ENCODE measurements at places on chromosomes 6 and 20.

DNA sequence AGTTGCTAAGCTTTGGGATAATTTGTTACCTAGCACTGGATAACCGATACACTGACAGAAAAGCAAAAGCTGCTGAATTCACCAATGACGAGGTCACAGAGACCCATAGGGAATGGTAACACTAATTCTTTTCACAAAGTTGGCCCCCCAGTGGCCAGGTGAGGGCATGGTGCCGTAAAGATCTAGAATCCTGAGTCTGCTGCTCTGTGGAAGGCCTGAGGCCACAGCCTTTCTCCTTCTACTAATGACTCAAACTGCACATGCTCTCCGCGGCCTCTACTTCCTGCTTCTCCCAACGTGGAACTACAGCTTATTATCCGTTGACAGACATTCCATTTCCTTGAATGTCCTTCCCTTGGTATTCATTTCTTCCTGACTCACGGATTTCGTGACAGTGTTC, 127.1 kb downstream of the OPRM1 start:
- no peak overlapping the region for H3K4me3 ChIP-seq
- H3K4me1 ChIP-seq = no peaks in the 10 kb centered on the region
- DNase-seq = no peak
- H3K27me3 ChIP-seq = no peaks in the 10 kb centered on the region
- H3K36me3 ChIP-seq = no peaks in the 10 kb centered on the region

GRCh38 chr6:37459981-37460800, 27.2 kb downstream of the CMTR1 start:
- H3K4me3 ChIP-seq = no peak overlapping the region
- H3K27me3 ChIP-seq = no peaks in the 10 kb centered on the region
- peak; percentile 79 for DNase-seq
- no peaks in the 10 kb centered on the region for H3K4me1 ChIP-seq
- no peak overlapping the region for H3K27ac ChIP-seq

GRCh38 chr6:159908535-159908934, 17.7 kb downstream of the MAS1 start:
- no peaks in the 10 kb centered on the region for H3K4me1 ChIP-seq
- no peak for DNase-seq
- no peaks in the 10 kb centered on the region for H3K36me3 ChIP-seq
- H3K4me3 ChIP-seq = no peak overlapping the region
- no peak overlapping the region for H3K27ac ChIP-seq
- no peaks in the 10 kb centered on the region for H3K27me3 ChIP-seq

DNA sequence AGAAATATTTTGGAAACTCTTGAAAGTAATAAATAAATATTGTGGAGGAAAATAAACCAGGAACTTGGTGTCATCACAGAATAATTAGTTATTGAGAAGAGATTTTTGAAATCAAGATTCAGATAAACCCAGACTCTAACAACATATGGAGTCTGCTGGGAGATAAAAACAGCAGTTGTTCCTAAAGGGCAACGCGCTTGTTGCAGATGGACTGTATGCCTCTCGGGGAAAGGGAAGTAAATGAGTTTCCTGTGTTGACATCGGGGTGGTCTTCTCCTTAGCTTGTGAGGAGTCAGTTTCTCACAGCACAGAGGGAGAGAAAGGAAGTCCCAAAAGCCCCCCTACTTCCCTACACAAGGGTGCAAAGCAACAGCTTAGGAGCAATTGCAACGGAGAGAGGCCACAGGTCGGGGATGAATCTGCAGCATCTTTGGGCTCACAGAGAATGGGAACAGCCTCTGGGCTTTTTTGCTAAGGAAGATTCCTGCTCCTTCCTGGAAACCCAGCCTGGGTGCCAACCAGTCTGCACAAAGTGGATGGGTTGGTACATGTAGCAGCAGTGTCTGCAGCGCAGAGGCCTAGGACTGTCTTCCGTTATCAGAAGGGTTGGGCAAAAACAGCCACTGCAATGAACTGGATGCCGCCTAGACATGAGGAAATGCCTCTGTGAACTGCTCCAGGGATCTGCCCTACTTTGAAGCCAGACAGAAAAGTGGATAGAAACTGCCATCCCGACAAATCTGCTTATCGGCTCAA, 603.0 kb upstream of the NRSN1 start:
- H3K27me3 ChIP-seq = no peaks in the 10 kb centered on the region
- H3K4me3 ChIP-seq = no peak overlapping the region
- no peaks in the 10 kb centered on the region for H3K4me1 ChIP-seq

DNA sequence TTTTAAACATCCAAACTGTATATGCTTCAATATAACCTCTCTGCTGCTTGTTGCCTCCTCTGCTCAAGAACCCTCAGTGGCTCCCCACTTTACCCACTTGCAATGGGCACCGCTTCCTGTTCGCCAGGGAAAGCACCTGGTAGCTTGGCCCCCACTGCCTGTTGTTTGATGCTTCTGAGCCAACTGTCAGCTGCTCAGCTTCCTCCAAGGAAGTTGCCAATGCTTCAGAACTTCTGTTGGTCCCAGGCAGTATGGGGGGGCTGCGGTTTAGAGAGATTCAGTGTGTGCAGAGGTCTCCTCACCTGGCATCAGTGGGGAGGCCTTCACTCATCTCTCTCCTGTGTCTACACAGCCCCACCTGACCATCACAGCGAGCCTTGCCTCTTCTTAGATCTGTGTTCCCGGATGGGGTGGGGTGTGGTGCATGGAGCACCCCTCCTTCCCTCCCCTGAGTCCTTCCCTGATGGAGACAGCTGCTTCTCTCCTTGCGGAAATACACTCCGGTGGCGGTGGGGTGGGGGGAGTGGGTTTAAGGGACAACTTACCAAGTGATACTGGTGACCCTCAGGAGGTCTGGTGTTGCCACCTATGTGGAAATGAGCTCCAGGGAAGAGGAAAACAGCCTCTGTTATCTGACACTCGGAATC, 308.1 kb downstream of the CDH26 start:
- no peaks in the 10 kb centered on the region for H3K36me3 ChIP-seq
- no peak for DNase-seq
- no peaks in the 10 kb centered on the region for H3K4me1 ChIP-seq
- H3K4me3 ChIP-seq = no peak overlapping the region
- no peak overlapping the region for H3K27ac ChIP-seq

DNA sequence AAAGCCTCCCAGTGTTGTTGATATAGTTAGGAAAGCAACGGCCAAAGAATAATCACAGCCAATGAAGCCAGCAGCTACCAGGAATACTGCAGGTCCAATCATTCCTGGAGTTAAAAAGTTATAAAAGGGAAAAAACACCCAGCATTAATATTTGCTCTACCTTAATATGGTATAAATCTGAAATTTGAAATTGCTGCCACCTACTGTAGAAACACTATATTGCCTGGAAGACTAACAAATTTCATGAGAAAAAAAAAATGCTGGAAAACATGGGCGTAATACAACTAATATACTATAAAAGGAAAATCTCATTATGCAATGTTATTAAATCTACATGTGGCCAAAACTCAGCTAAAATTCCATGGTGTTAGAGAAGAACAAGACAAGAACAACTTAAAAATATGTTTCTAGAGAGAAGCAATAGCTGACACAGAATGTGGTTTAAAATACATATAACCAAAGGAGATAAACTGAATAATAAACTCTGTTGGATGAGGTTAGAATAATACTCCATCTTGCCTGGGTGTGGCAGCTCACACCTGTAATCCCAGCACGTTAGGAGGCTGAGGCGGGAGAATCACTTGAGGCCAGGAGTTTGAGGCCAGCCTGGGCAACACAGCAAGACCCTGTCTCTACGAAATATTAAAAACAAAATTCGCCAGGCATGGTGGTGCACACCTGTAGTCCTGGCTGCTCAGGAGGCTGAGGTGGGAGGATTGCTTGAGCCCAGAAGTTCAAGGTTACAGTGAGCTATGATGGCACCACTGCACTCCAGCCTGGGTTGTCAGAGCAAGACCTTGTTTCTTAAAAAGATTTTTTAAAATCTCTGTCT, 43.1 kb downstream of the SLC17A5 start:
- H3K27me3 ChIP-seq = no peaks in the 10 kb centered on the region
- no peak overlapping the region for H3K4me3 ChIP-seq
- H3K27ac ChIP-seq = no peak overlapping the region
- no peak for DNase-seq
- H3K36me3 ChIP-seq = peaks cover 13% of the 10 kb centered on the region

GRCh38 chr6:160039441-160039840, 70.6 kb downstream of the IGF2R start:
- H3K27ac ChIP-seq = no peak overlapping the region
- peaks cover 1% of the 10 kb centered on the region for H3K4me1 ChIP-seq
- no peaks in the 10 kb centered on the region for H3K27me3 ChIP-seq
- peaks cover 18% of the 10 kb centered on the region for H3K36me3 ChIP-seq
- H3K4me3 ChIP-seq = no peak overlapping the region
- no peak for DNase-seq

- H3K27me3 ChIP-seq = no peaks in the 10 kb centered on the region
- peak overlapping the region; percentile 4 for H3K4me3 ChIP-seq
- peaks cover 13% of the 10 kb centered on the region for H3K4me1 ChIP-seq
- no peak for DNase-seq
Observed at GRCh38 chr6:71082033-71082650, 125.3 kb upstream of the B3GAT2 start.

GRCh38 chr6:45759472-45759810, 256.2 kb downstream of the CLIC5 start:
- DNase-seq = no peak
- no peak overlapping the region for H3K27ac ChIP-seq
- H3K27me3 ChIP-seq = no peaks in the 10 kb centered on the region
- no peaks in the 10 kb centered on the region for H3K36me3 ChIP-seq

DNA sequence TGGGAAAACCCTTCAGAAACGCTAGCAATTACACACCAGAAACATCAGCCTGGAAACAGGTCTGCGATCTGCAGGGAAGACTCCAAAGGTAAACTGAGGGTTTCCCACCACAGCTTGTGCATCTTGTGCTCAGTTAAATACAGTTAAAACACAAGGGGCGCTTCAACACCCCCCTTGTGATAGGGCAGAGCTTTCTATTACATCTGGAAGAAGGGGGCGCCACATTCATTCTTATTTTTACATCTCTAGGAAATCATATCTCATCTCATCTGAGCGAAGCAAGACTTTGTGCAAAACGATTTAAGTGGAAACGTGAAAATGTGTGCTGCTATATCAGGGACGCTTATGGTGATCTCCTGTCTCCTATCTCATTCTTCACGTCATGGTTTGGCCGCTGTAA, 58.5 kb downstream of the PRND start:
- H3K36me3 ChIP-seq = no peaks in the 10 kb centered on the region
- no peaks in the 10 kb centered on the region for H3K4me1 ChIP-seq
- no peaks in the 10 kb centered on the region for H3K27me3 ChIP-seq
- DNase-seq = no peak
- no peak overlapping the region for H3K27ac ChIP-seq

GRCh38 chr6:125834348-125834747, 43.6 kb downstream of the NCOA7 start:
- peak overlapping the region; percentile 52 for H3K27ac ChIP-seq
- H3K4me1 ChIP-seq = no peaks in the 10 kb centered on the region
- no peak overlapping the region for H3K4me3 ChIP-seq
- H3K36me3 ChIP-seq = no peaks in the 10 kb centered on the region
- DNase-seq = no peak
- no peaks in the 10 kb centered on the region for H3K27me3 ChIP-seq

GRCh38 chr20:19975901-19976300, 41.3 kb upstream of the NAA20 start:
- H3K36me3 ChIP-seq = peaks cover 1% of the 10 kb centered on the region
- no peak overlapping the region for H3K27ac ChIP-seq
- H3K4me3 ChIP-seq = no peak overlapping the region

- peaks cover 7% of the 10 kb centered on the region for H3K4me1 ChIP-seq
- H3K4me3 ChIP-seq = no peak overlapping the region
- DNase-seq = no peak
- no peak overlapping the region for H3K27ac ChIP-seq
- H3K27me3 ChIP-seq = no peaks in the 10 kb centered on the region
Observed at GRCh38 chr6:154767003-154767723, 33.9 kb downstream of the SCAF8 start.

- H3K4me1 ChIP-seq = no peaks in the 10 kb centered on the region
- H3K36me3 ChIP-seq = no peaks in the 10 kb centered on the region
- DNase-seq = no peak
- H3K4me3 ChIP-seq = no peak overlapping the region
Observed at GRCh38 chr20:53298260-53298659, 295.4 kb downstream of the ZNF217 start.

- DNase-seq = no peak
- no peak overlapping the region for H3K27ac ChIP-seq
- no peak overlapping the region for H3K4me3 ChIP-seq
Observed at GRCh38 chr20:19807191-19807945, 49.3 kb downstream of the RIN2 start.

- no peak overlapping the region for H3K4me3 ChIP-seq
- H3K36me3 ChIP-seq = no peaks in the 10 kb centered on the region
- H3K27ac ChIP-seq = peak overlapping the region; percentile 65
- H3K27me3 ChIP-seq = peaks cover 7% of the 10 kb centered on the region
- peaks cover 32% of the 10 kb centered on the region for H3K4me1 ChIP-seq
- DNase-seq = no peak
Observed at GRCh38 chr6:6007366-6008088, 802 bp upstream of the NRN1 start.

DNA sequence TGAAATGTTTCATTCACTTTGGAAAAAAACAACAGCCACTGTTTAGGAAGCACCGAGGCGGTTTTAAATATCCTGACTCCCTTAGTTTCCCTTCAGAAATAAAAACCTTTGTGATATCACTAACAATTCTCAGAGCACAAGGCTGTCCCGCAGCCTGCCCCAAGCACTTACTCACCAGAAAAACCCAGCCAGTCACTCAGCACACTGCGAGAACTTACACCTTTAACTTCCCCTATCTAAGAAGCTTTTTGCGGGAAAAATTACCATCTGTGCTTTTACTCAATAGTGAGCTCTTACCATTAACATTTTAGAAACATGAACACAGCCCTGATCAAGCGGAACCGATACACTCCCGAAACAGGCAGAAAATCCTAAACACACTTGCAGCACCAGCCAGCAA, 9.3 kb downstream of the ZBTB46 start:
- H3K4me1 ChIP-seq = no peaks in the 10 kb centered on the region
- no peak overlapping the region for H3K27ac ChIP-seq
- H3K4me3 ChIP-seq = no peak overlapping the region
- no peaks in the 10 kb centered on the region for H3K36me3 ChIP-seq
- no peaks in the 10 kb centered on the region for H3K27me3 ChIP-seq

- no peaks in the 10 kb centered on the region for H3K4me1 ChIP-seq
- H3K27ac ChIP-seq = no peak overlapping the region
- no peaks in the 10 kb centered on the region for H3K36me3 ChIP-seq
Observed at GRCh38 chr6:156866220-156867015, 89.2 kb downstream of the ARID1B start.

- DNase-seq = no peak
- no peaks in the 10 kb centered on the region for H3K27me3 ChIP-seq
- no peak overlapping the region for H3K4me3 ChIP-seq
Observed at GRCh38 chr20:40849456-40849855, 160.4 kb upstream of the MAFB start.

GRCh38 chr6:73873081-73873480, 177.1 kb downstream of the CD109 start:
- no peak overlapping the region for H3K4me3 ChIP-seq
- no peaks in the 10 kb centered on the region for H3K27me3 ChIP-seq
- no peaks in the 10 kb centered on the region for H3K36me3 ChIP-seq
- H3K27ac ChIP-seq = no peak overlapping the region
